ENCODE measurements at places on chromosomes 16 and 17. TPM values are rescaled to one million over a fixed set of nuclear protein-coding genes. Genes with fewer than 3 reads are reported as not detected.

CACNG1 gene
- total RNA-seq = not detected

VPS35 gene
- total RNA-seq = 58.1 TPM

TEKT3 gene
- total RNA-seq = 2.2 TPM

GUCY2D gene
- total RNA-seq = 0.48 TPM

ASB16 gene
- total RNA-seq = 0.19 TPM

EMP2 gene
- total RNA-seq = 22.6 TPM

POLR2C gene
- 72.5 TPM for total RNA-seq

TEKT5 gene
- total RNA-seq = not detected

NAGS gene
- 5.1 TPM for total RNA-seq

MT3 gene
- total RNA-seq = not detected

UTS2R gene
- total RNA-seq = 0.63 TPM

HSD3B7 gene
- total RNA-seq = 2.9 TPM

GRCh38 chr16:680967-681745 is 946 bp downstream of the STUB1 start:
- H3K27me3 ChIP-seq = peaks cover under 1% of the 10 kb centered on the region
- no peak for DNase-seq
- H3K4me3 ChIP-seq = peak overlapping the region; percentile 72
- H3K36me3 ChIP-seq = peaks cover 11% of the 10 kb centered on the region
- no peak overlapping the region for H3K27ac ChIP-seq

GRCh38 chr16:80940069-80940856 is 66.4 kb downstream of the CMC2 start:
- no peak overlapping the region for H3K4me3 ChIP-seq
- H3K27ac ChIP-seq = no peak overlapping the region
- H3K4me1 ChIP-seq = no peaks in the 10 kb centered on the region
- no peaks in the 10 kb centered on the region for H3K27me3 ChIP-seq
- no peak for DNase-seq

GRCh38 chr17:73318427-73318813 is 6.6 kb upstream of the CDC42EP4 start:
- DNase-seq = no peak
- peaks cover 6% of the 10 kb centered on the region for H3K27me3 ChIP-seq
- peaks cover 4% of the 10 kb centered on the region for H3K4me1 ChIP-seq
- H3K36me3 ChIP-seq = no peaks in the 10 kb centered on the region
- H3K27ac ChIP-seq = no peak overlapping the region

DNA sequence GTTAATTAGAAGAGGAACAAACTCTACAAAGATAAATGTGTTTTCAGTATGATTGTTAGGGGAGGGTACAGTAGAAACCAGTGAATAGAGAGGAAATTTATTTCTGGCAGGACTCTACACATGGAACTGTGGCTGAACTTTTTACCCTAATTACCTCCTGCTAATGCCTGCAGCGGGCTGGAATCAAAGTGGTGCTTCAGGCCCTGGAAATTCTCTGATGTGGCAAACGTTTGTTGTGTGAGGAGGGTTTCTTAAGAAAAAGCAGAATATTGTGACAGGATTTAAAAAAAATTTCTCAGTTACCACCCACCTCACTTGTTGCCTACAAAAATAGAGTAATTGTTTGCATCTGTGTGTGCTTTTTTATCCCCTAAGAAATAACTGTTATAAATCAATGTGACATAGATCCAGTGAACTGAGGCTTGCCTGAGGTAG is 154.5 kb downstream of the BCAS3 start:
- no peak overlapping the region for H3K4me3 ChIP-seq
- no peak for DNase-seq
- no peaks in the 10 kb centered on the region for H3K27me3 ChIP-seq
- H3K27ac ChIP-seq = no peak overlapping the region
- no peaks in the 10 kb centered on the region for H3K36me3 ChIP-seq

- H3K27ac ChIP-seq = no peak overlapping the region
- peaks cover 2% of the 10 kb centered on the region for H3K27me3 ChIP-seq
- no peak overlapping the region for H3K4me3 ChIP-seq
- H3K4me1 ChIP-seq = peaks cover 14% of the 10 kb centered on the region
- H3K36me3 ChIP-seq = no peaks in the 10 kb centered on the region
Observed at GRCh38 chr17:50145532-50146229, 4.8 kb downstream of the PPP1R9B start.

GRCh38 chr16:50526249-50526648 is 21.9 kb upstream of the NKD1 start:
- no peak overlapping the region for H3K4me3 ChIP-seq
- H3K36me3 ChIP-seq = no peaks in the 10 kb centered on the region
- H3K4me1 ChIP-seq = peaks cover 2% of the 10 kb centered on the region
- DNase-seq = no peak
- no peak overlapping the region for H3K27ac ChIP-seq
- H3K27me3 ChIP-seq = no peaks in the 10 kb centered on the region

DNA sequence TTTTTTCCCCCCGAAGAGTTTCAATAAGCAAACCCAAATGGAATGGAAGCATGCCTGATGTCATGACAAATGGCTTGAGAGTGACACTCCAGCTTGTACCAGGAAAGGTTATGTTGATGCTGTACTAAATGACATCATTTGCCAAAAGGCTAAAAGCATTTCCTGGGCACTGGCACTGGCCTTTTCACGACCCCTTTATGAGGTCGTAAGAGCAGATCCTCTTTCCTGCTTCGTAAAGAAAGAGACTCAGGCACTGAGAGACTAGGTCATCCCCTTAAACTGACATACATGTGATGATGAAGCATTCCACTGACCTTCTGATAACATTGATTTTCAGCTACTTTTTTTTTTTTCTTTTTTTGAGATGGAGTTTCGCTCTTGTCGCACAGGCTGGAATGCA is 30.5 kb downstream of the CEP295NL start:
- H3K27me3 ChIP-seq = no peaks in the 10 kb centered on the region
- no peak for DNase-seq
- H3K27ac ChIP-seq = no peak overlapping the region
- H3K4me1 ChIP-seq = no peaks in the 10 kb centered on the region
- peaks cover 7% of the 10 kb centered on the region for H3K36me3 ChIP-seq
- no peak overlapping the region for H3K4me3 ChIP-seq

GRCh38 chr16:18958621-18959029 is 25.1 kb upstream of the TMC7 start:
- no peaks in the 10 kb centered on the region for H3K4me1 ChIP-seq
- DNase-seq = no peak
- H3K4me3 ChIP-seq = no peak overlapping the region

DNA sequence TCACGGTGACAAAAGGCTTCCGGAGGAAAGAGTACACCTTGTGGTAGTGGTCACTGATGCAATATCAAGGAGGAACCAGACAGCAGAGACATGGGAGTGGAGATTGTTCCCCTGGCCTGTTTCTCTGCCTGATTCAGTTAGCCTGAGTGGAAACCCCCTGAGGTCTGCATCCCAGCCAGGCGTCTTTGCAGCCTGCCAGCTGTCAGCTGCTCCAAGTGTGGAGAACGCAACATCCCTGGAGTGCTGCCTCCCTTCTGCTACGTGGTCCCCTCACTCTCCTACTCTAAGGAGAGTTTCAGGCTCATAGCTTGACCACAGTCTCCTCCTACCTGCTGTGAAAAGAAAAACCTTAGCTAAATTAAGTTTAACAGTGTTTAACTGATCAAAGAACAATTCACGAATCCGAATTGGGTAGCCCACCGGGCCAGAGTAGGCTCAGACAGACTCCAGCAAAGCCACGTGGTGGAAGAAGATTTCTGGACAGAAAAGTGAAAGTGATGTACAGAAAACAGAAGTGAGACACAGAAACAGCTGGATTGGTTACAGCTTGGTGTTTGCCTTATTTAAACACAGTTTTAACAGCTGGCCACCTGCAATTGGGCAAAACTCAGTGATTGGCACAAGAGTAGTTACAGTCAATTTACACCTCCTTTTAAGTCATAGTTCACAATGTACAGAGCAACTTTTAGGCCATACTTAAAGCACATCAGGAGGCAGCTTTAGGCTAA is 188.6 kb downstream of the DNAH9 start:
- H3K4me3 ChIP-seq = no peak overlapping the region
- no peak overlapping the region for H3K27ac ChIP-seq
- no peaks in the 10 kb centered on the region for H3K36me3 ChIP-seq
- H3K27me3 ChIP-seq = no peaks in the 10 kb centered on the region

- H3K4me3 ChIP-seq = no peak overlapping the region
- H3K27me3 ChIP-seq = no peaks in the 10 kb centered on the region
- no peak for DNase-seq
Observed at GRCh38 chr16:53937161-53937880, 233.4 kb downstream of the FTO start.

DNA sequence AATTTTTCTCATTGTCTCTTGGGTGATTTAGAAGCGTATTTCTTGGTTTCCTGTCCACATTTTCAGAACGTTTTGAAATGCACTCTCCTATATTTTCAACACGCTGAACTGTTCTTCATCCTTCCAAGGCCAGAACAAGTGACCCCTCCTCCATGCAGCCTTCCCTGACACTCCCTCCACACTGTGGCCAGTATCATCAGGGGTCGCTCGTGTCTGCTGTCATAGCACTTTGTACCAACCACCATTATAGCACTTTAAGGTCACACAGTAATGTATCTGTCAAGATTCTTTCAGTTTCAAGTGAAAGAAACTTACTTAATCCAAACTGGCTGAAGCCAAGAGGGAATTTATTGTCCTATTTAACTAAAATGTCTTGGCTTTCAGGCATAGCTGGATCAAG is 17.5 kb upstream of the IL21R start:
- DNase-seq = no peak
- no peak overlapping the region for H3K27ac ChIP-seq
- no peak overlapping the region for H3K4me3 ChIP-seq
- no peaks in the 10 kb centered on the region for H3K27me3 ChIP-seq

GRCh38 chr16:87006021-87006420 is 311.2 kb downstream of the C16orf95 start:
- H3K27me3 ChIP-seq = no peaks in the 10 kb centered on the region
- no peaks in the 10 kb centered on the region for H3K36me3 ChIP-seq
- no peak for DNase-seq

DNA sequence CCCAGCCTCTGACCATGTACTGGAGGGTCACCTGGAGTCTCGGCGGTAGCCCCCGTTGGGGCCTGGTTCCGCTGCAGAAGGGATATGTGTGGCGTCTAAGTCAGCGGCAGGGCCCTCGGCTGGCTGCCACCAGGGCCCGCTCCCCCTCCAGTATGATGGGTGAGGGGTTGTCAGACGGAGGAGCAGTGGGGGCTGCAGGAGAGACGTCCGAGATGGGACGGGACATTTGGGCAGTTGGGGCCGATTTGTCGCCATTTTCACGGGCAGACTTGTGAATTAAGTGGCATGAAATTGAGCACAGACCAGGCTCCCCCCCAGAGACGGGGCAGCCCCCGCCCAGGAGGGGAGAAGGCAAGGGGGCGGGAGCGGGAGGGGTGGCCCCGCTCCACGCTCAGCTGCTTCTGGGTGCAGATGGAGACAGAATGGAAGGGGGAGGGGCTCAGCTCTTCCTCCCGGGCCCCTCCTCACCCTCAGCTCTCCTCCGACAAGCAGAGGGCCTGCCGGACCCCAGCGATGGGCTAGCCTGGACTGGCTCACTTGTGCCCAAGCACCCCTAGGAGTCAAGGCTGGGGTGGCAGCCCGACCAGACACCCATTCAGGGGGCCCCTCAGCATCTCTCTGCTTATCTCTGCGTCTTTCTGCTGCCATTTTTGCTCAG is 52.7 kb upstream of the LHX1 start:
- DNase-seq = no peak
- H3K4me1 ChIP-seq = peaks cover 8% of the 10 kb centered on the region
- no peaks in the 10 kb centered on the region for H3K36me3 ChIP-seq
- H3K27ac ChIP-seq = no peak overlapping the region
- no peaks in the 10 kb centered on the region for H3K27me3 ChIP-seq

DNA sequence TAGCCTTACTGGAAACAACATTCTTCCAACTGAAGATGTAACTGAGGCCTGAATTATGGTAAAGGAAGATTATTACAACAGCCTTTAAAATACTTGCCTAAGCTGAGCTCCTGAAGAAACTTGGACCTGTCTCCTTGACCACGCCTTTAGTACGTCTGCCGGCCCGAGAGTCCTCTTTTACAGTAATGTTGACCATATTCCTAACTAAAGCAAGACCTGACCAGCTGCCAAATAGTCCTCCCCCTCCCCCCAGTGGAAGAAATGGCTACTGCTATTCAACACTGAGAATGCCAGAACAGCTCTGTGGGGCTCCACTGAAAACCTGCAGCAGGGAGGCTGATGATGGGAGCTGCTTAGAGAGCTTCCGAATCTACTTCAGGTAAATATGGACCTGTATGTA is 12.6 kb upstream of the FOXJ1 start:
- H3K4me1 ChIP-seq = peaks cover 9% of the 10 kb centered on the region
- no peak for DNase-seq
- no peak overlapping the region for H3K27ac ChIP-seq
- H3K36me3 ChIP-seq = no peaks in the 10 kb centered on the region
- no peak overlapping the region for H3K4me3 ChIP-seq

GRCh38 chr17:74749279-74750038 is 1.0 kb downstream of the NHERF1 start:
- no peaks in the 10 kb centered on the region for H3K36me3 ChIP-seq
- no peak for DNase-seq
- H3K4me1 ChIP-seq = peaks cover 22% of the 10 kb centered on the region
- H3K4me3 ChIP-seq = peak overlapping the region; percentile 91
- H3K27ac ChIP-seq = no peak overlapping the region
- no peaks in the 10 kb centered on the region for H3K27me3 ChIP-seq

GRCh38 chr17:64638552-64639203 is 23.4 kb downstream of the SMURF2 start:
- DNase-seq = no peak
- H3K36me3 ChIP-seq = no peaks in the 10 kb centered on the region
- no peaks in the 10 kb centered on the region for H3K27me3 ChIP-seq
- no peak overlapping the region for H3K27ac ChIP-seq
- no peak overlapping the region for H3K4me3 ChIP-seq
- H3K4me1 ChIP-seq = no peaks in the 10 kb centered on the region

DNA sequence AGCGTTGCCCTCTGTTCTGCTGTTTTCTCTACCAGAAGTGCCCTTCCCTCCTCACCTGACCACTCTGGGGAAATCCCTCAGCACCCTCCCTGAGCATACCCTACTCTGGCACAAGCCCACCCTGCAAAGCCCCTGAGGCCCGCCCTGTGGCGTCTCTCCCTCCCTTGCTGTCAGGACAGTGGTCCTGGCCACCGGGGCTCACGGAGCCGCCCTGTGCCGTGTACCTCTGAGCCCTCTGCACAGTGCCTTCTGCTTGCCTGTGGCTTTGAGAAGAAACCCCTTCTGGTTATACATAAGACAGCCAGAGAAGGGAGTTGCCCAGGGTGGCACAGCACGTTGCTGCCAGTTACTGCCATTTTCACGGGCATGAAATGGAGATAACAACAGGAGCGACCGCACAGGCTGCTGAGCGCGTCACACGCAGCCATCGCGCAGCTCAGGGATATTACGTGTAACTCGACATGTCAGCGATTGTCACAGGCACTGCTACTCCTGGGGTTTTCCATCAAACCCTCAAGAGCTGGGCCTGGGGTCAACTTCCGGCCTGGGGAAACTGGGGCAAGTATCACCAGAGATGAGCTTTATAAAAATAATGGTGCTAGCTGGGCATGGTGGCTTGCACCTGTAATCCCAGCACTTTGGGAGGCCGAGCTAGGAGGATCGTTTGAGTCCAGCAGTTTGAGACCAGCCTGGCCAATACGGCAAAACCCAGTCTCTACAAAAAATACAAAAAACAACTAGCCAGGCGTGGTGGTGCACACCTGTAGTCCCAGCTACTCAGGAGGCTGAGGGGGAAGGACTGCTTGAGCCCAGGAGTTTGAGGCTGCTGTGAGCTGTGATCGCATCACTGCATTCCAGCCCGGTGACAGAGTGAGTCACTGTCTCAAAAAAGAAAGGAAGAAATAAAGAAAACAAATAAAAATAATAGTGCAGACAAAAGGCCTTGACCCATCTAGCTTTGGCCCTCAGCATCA is 14.8 kb downstream of the SCGB1C2 start:
- H3K4me1 ChIP-seq = no peaks in the 10 kb centered on the region
- no peak overlapping the region for H3K4me3 ChIP-seq
- no peaks in the 10 kb centered on the region for H3K27me3 ChIP-seq
- no peak overlapping the region for H3K27ac ChIP-seq

- 0 out of 2 replicates have a peak, but pooled peaks cover 3% of the 10 kb centered on the region for H3K4me1 ChIP-seq
- no peak overlapping the region for H3K4me3 ChIP-seq
- H3K27ac ChIP-seq = no peak overlapping the region
- DNase-seq = peak; percentile 64
Observed at GRCh38 chr16:68590201-68590994, 51.3 kb downstream of the ZFP90 start.

All from H1 (cell line).